Cerebellar nuclear complex (tissue), 1 donor: ENCODE measurements at places on chromosomes 7 and 10.

GRCh38 chr7:69630292-69630691, 32.0 kb downstream of the AUTS2 start:
- DNase-seq = no peak

DNA sequence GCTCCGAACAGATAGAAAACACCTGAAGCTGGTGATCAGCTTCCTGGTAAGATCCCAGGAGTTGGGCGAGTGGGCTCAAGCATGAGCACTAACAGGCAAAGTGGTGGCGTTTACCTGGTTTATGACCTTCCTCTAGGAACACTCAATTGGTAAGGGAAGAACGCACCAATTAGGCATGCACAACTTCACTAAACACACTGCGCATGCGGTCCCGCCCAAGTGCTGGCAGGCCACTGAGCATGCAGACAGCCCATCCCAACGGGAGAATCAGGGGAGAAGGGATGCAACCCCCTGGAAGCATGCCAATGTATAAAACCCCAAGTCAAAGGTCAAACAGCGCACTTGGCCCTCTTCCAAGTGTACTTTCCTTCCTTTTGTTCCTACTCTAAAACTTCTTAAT, 70.4 kb downstream of the LYZL2 start:
- DNase-seq = no peak

GRCh38 chr7:68031180-68031943, 1034.7 kb downstream of the TYW1 start:
- DNase-seq = no peak

- DNase-seq = no peak
Measured at GRCh38 chr7:11345621-11346020, 371.9 kb downstream of the PHF14 start.

GRCh38 chr10:26509307-26509706, 71.2 kb downstream of the APBB1IP start:
- DNase-seq = no peak

DNA sequence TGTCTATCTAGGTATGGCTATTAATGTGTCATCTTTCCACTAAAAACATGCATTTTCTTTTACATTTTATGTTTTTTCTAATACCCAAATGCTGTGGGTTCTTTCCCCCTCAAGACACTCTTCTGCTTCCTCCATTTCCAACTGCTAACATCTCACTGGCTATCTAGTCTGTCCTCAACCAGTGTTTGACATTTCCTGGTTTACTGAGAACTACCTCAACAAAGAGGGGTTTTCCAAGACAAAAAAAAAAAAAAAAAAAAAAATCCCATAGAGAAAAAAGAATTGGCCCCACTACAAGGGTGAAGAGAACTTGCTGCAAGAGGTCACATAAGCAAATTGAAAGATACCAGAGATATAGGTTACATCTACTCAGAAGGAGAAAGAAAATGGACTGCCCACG, 359.7 kb downstream of the CRPPA start:
- no peak for DNase-seq

- no peak for DNase-seq
Measured at GRCh38 chr10:84654671-84655070, 326.3 kb downstream of the CCSER2 start.

DNA sequence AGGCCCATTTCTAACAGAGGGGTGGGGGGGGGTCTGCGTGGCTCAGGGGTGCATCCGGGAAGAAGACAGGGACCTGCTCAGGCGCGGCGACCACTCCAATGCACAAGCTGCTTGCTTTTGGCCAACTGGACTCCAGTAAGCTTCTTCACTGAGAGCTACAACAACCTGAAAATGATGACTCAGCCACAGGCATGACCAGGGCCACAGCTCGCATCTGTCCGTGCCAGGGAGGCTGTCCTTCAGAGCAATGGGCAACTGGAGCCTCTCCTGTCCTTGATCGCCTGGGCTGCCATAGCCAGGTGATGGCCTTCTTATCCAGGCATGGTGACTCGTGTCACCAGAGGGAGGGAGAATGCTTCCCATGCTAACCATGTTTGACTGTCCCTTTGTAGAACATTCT, 81.6 kb upstream of the RNF32 start:
- DNase-seq = no peak

- no peak for DNase-seq
Measured at GRCh38 chr10:81873932-81874816, 820 bp upstream of the NRG3 start.

DNA sequence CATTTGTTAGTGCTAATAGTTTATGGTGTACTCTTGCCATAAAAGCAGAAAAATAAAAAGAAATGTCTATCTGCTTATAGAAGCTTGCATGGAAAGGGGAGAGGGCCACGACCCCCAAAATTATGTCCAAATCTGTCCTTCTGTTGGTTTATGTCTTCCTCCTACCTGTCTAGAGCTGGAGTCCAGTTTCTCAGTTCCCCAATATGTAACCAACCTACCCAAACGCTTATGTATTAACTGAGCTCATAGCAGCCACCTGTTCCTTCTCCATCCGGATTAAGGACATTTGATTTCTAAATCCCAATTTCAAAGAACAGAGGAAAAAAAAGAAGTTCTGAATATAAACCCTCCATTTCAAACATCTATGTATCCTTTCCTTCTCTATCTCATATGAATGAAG, 30.3 kb upstream of the TPK1 start:
- DNase-seq = no peak

DNA sequence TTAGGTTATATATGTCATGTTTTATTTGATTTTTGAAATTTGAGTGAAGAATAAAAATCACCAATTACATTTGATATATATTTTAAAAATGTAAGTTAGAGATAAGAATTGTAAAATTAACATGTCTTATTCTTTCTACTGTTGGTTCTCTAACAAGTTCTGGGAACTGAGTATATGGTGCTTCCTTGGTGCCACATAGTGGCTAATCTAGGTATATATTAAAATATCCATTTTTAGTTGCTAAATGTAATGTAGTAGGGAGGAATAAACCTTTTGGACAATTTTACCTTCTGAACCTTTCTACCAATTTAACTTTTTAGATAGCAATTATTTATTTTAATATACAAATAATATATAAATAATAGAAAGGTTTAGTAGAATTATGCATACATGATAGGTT, 17.5 kb downstream of the CFAP69 start:
- DNase-seq = no peak
